ENCODE measurements at places on chromosomes 13 and 19.

DNA sequence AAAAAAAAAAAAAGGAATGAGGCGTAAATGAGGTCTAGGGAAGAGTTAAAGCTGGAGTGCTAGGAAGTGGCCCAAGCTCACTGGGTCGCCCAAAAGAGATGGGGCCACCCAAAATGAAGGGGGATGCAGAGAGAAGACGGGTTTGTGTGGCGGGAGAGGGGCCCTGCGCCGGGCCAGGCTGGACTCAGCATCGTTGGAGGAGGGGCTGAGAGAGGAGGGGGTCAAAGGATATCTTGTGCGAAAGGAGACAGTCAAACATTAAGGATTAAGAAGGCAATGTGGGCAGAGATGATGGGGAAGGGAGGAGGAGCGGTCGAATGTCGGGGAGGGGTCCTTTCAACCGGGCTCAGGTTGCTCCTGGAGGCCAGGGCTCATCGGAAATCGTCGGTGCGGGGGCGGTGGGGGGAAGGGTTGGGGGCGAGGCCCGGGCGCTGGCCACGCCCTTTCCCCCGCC lies 825 bp upstream of the CARM1 start:
- no peak for DNase-seq

- peak; percentile 29 for DNase-seq
Observed at GRCh38 chr19:16435238-16435917, 36.4 kb downstream of the EPS15L1 start.

GRCh38 chr19:48496959-48497727 lies 14.5 kb downstream of the LMTK3 start:
- DNase-seq: no peak

DNA sequence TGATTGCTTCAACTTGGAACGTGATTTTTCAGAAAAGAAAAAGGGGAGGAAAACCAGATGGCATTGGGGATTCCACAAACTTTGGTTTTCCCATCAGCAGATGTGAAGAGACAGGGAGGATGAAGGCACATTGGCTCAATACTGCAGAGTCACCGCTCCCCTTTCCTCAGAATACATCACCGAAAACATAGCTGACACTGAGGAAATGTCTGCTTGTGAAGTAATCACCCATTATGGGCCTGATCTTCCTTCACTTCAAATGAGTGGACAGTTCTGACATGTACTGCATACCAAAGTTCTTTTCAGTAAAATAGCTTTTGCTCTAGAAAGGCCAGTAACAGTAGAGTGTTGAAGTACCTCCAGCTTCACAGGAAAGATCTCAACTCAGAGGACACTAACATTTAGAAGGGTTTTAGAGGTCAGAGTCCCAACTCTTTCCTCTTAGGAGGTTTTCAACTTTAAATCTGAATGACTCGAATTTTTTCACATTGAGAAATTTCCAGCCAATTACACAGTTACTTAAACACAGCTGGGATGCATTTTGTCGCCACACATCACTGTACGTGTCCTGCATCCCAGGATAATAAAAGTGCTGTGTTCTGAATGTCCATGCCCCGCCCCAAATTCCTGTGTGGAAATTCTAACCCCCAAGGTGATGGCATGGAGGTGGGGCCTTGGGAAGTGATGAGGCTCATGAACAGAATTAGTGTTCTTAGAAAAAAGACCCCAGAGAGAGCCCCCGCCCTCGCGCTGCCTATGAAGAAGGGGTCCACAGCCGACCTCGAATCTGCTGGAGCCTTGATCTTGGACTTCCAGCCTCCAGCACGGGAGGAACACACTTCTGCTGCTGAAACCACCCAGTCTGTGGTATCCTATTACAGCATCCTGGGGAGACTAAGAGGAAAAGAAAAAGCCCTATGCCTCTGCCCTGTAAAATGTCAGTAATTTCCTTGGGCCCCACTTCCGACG lies 77.7 kb downstream of the COL4A1 start:
- no peak for DNase-seq

- DNase-seq: peak; percentile 74
Observed at GRCh38 chr19:45882652-45883585, 3.0 kb downstream of the IRF2BP1 start.

DNA sequence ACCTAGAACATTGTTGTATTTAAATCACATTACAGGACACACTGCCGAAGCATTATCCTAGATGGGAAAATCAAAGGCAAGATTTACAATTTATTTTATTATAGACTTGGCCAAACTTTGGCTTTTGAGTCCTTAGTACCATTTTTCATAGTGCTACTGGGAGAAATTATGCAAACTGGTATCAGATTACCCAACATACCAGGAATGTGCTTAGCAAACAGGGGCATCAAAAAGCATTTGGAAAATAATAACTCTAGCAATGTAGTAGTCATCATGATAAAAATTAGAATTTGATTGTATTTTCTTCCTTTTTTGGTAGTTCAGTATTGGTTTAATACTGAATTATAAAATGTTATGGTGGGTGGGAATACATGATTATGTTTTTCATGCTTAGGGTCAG lies 34.0 kb downstream of the GPC6 start:
- no peak for DNase-seq

- DNase-seq: no peak
Observed at GRCh38 chr13:93714171-93714570, 487.6 kb downstream of the GPC6 start.

GRCh38 chr13:104296286-104296685 lies 1230.1 kb upstream of the SLC10A2 start:
- no peak for DNase-seq

- DNase-seq: no peak
Observed at GRCh38 chr19:501646-502045, 5.4 kb downstream of the MADCAM1 start.

DNA sequence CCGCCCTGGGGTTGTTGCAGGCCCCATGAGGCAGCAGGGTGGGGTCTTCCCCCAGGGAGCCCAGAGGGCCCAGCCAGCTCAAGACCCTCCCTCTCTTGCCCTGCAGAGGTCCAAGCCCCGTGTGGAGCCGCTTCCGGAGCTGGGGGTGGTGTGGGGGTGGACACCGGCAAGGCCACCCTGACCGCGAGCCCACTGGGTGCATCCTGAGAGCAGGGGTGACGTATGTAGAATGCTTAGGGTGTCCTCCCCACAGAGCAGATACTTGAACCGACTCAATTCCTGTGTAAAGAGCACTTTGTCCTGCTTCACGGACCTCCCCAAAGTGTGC lies 14.8 kb downstream of the UBXN6 start:
- DNase-seq: no peak

DNA sequence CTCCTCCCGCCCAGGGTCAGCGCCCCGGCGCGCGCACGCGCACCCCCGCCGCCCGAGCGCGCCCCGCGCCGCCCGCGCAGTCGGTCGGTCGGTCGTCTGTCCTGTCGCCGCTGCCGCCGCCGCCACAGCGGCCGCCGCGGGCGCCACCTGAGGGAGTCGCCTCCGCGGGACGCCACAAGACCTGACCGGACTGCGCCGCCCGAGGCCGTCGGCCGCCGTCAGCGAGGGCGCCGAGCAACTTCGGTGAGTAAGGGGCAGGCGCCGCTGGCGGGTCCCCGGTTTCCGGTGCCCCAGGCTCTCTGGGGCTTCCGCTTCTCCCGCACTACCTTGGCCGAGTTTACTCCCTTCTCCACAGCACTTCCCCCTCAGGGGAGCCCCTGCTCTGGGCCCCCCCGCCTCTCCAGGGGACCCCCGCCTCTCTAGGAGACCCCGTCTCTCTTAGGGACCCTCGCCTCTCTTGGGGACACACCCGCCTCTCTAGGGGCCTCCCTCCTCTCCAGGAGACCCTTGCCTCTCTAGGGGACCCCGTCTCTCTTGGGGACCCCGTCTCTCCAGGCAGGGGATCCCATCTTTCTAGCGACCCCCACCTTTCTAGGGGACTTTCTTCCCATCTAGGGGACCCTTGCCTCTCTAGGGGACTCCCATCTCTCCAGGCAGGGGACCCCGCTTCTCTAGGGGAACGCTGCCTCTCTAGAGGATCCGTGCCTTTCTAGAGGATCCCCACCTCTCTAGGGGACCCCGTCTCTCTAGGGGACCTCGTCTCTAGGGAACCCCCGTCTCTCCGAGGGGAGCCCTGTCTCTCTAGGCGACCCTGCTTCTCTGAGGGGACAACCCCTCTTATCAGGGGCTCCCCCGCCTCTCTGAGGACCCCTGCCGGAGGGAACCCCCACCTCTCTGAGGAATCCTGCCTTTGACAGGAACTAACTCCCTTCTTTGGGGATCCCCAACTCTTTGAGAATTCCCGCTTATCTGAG lies 19.3 kb upstream of the GATAD2A start:
- DNase-seq: peak; percentile 63

DNA sequence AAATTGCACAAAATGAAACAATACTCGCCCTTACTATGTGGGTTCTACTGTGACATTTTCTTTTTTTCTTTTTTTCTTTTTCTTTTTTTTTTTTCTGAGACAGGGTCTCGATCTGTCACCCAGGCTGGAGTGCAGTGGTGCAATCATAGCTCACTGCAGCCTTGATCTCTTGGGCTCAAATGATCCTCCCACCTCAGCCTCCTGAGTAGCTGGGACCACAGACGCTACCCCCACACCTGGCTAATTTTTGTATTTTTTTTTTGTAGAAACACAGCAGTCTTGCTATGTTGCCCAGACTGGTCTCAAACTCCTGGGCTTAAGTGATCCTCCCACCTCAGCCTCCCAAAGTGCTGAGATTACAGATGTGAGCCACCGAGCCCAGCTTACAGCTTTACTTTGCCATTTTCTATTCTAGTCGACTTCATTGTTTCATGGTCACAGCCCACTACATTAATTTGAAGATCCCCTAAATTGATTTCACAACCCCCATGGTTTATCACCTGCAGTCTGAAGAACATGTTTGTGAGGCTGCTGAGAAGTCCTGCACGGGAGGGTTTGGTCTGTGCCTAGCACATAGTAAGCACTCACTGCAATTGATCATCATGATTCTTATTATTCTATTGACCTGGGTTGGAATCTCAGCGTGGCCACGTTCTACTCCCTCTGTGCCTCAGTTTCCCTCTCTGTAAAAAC lies 3.8 kb downstream of the BCL3 start:
- no peak for DNase-seq

DNA sequence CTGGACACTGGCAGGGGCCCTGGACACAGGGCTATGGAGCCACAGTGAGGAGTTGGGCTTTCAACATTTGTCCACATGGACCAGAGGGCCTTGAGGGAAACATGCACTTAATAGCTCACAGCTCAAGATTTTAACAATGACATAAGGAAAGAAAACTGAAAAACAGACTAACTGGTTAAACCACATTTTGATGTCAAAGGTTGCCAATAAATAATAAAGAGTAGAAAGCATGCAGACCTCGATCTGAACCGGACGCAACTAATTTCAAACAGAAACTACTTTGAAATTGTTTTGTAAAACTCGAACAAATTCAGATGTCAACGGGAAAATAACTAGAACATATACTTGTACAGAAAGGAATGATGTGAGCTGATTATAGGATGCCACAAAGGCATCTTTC lies 15.5 kb upstream of the ZNF888 start:
- peak; percentile 59 for DNase-seq

GRCh38 chr13:46647512-46648065 lies 94.6 kb downstream of the LRCH1 start:
- DNase-seq: no peak

DNA sequence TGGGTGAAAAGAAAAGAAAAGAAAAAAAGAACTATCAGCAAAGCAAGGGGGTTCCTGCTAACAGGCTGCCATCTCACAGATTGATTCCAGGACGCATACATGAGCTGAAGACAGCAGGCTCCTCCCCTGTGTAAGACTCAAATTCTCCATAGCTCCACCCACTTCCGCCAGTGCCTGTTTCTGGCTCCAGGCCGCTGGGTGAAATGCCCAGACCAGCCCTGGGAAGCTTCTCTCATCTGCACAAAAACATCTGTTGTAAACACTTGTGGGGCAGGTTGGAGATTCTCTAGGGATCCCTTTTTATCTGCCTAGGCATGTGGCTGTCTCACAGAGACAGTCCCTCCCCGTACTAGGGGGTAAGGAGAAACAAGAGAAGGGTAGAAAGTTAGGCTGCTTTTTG lies 1054.4 kb upstream of the SPRY2 start:
- DNase-seq: no peak

- DNase-seq: no peak
Observed at GRCh38 chr13:34863360-34864135, 78.5 kb upstream of the NBEA start.

DNA sequence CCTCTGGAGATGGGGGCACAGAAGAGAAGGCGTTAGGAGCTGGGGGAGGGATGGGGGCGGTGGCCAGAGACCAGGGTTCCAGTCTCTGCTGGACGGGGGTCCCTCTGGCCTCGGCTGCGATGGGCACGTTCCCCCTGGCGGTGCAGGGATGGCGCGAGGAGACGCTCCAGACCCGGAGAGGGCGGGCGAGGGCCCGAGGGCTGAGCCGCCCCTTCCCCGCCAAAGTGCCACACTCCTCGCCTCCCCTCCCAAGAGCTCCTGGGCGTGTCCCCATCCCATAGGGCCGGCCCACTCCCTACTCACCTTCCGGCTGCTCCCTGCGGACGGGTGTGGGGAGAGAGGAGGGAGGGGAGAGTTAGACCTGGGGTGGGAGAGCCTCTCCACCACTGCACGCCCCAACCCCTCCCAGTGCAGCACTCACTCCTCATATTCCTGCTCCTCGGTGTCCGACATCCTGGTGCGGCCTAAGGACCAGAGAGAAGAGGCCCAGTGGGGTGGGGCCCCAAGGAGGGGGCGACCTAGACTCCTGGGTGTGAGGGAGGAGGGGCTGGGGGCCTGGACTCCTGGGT lies 2.2 kb downstream of the TNNT1 start:
- no peak for DNase-seq

- DNase-seq: no peak
Observed at GRCh38 chr19:32067685-32068084, 277.7 kb upstream of the ZNF507 start.

DNA sequence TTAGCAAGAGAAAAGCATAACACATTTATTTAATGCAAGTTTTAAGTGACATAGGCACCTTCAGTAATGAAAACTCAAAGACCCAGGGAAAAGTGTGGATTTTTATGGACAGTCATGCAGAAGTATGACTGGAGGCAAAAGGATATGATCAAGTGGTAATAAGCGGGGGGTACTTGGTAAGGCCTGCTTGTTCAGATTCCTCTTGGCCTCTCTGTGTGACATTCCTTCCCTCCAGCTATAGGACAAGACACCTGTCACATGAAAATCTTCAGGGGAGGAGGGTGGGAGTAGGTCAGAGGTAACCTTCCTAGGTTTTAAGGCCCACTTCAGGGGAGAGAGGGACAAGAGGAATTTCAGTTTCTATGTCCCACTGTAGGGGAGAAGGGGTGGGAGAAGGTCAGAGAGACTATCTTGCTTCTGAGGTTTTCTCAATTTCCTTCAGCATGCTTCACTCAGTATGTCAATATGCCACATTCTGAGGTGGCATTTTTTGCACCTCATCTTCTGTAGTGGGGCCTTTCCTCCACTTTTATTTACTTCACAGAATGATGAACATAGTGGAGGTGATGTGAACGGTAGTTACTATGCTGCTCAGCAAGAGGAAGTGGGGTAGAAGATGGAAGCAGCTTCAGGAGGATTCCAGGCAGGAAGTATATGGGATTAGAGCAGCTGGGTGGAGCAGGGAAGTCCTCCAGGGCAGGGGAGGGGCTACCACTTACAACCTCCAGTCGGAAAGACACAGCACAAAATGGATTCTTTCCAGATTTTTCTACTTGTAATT lies 73.2 kb upstream of the RFC3 start:
- DNase-seq: no peak

- no peak for DNase-seq
Observed at GRCh38 chr13:46165485-46166223, 16.3 kb downstream of the LCP1 start.

- DNase-seq: no peak
Observed at GRCh38 chr13:35791184-35791851, 314.8 kb upstream of the MAB21L1 start.

GRCh38 chr19:19362075-19362474 lies 41.4 kb downstream of the MAU2 start:
- DNase-seq: no peak

Data from hematopoietic multipotent progenitor cell (in vitro differentiated cells).